HFFc6 (cell line): ENCODE measurements at places on chromosomes 1 and 21. TPM values are rescaled to one million over a fixed set of nuclear protein-coding genes. Genes with fewer than 3 reads are reported as not detected.

DNA sequence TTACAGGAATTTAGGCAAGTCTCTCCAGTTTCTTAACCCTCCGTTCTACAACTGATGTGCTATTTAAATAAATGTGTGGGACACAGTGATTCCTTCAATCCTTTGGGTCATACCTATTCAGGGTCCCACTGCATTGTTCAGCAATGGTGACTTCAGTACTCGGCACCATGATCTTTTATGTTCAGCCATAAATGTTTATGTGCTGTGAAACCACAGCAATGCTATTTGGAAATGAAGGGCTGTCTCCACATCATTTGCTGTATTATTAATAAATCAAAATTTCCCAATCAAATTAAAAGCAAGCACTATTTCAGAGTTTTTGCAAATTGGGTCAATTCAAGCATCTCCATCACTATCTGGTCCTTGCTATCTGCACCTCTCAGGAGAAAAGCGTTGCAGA, 84.8 kb downstream of the NR5A2 start:
- no peak overlapping the region for H3K27ac ChIP-seq
- H3K36me3 ChIP-seq = no peaks in the 10 kb centered on the region
- no peaks in the 10 kb centered on the region; the same call in 1 of the 2 replicates for H3K27me3 ChIP-seq
- no peak overlapping the region for H3K4me3 ChIP-seq

DNA sequence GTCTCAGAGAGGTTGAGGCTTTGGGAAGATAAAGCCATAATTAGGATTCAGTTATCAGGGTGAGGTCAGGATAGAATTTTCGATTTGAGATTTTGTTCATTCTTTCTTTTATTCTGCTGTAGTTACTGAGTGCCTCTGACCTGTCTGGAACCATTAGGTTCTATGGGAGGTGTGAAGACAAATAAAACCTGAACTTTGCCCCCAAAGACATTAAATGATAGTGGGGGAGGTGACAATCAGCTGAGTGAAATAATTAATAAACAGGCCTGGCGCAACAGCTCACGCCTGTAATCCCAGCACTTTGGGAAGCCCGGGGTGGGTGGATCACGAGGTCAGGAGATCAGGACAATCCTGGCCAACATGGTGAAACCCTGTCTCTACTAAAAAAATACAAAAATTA, 55.0 kb upstream of the SPATA6 start:
- no peaks in the 10 kb centered on the region for H3K4me1 ChIP-seq
- no peak overlapping the region for H3K4me3 ChIP-seq
- no peaks in the 10 kb centered on the region for H3K27me3 ChIP-seq
- DNase-seq = no peak

GRCh38 chr1:80048716-80049115, 1042.2 kb upstream of the ADGRL4 start:
- no peaks in the 10 kb centered on the region for H3K4me1 ChIP-seq
- no peak for DNase-seq
- no peak overlapping the region for H3K27ac ChIP-seq

The LCE4A gene
- total RNA-seq = 0.48 TPM in 1 of 3 replicates, not detected in the others

The OR2T12 gene
- not detected in 3 replicates for total RNA-seq

- DNase-seq = peak; percentile 88
- peak overlapping the region; percentile 4; the same call in 1 of the 2 replicates for H3K4me3 ChIP-seq
- peak overlapping the region; percentile 45 for H3K27ac ChIP-seq
- H3K27me3 ChIP-seq = peaks cover 1% of the 10 kb centered on the region; the same call in 1 of the 2 replicates
Measured at GRCh38 chr1:159996653-159997052, 35.1 kb downstream of the PIGM start.

GRCh38 chr1:29490204-29490934, 254.0 kb downstream of the PTPRU start:
- peaks cover 2% of the 10 kb centered on the region for H3K27me3 ChIP-seq
- no peak overlapping the region for H3K4me3 ChIP-seq
- H3K4me1 ChIP-seq = no peaks in the 10 kb centered on the region
- H3K27ac ChIP-seq = no peak overlapping the region

GRCh38 chr1:204077979-204078696, 5.2 kb downstream of the SOX13 start:
- H3K27ac ChIP-seq = peak overlapping the region; percentile 49
- DNase-seq = no peak
- H3K4me1 ChIP-seq = peaks cover 53% of the 10 kb centered on the region
- H3K4me3 ChIP-seq = no peak overlapping the region
- no peaks in the 10 kb centered on the region for H3K36me3 ChIP-seq

- H3K27me3 ChIP-seq = no peaks in the 10 kb centered on the region
- H3K4me3 ChIP-seq = no peak overlapping the region
- peak overlapping the region; percentile 10 for H3K27ac ChIP-seq
- H3K4me1 ChIP-seq = peaks cover 13% of the 10 kb centered on the region; the same call in 1 of the 2 replicates
- H3K36me3 ChIP-seq = no peaks in the 10 kb centered on the region
Measured at GRCh38 chr1:23810818-23811540, 10.4 kb upstream of the GALE start.

DNA sequence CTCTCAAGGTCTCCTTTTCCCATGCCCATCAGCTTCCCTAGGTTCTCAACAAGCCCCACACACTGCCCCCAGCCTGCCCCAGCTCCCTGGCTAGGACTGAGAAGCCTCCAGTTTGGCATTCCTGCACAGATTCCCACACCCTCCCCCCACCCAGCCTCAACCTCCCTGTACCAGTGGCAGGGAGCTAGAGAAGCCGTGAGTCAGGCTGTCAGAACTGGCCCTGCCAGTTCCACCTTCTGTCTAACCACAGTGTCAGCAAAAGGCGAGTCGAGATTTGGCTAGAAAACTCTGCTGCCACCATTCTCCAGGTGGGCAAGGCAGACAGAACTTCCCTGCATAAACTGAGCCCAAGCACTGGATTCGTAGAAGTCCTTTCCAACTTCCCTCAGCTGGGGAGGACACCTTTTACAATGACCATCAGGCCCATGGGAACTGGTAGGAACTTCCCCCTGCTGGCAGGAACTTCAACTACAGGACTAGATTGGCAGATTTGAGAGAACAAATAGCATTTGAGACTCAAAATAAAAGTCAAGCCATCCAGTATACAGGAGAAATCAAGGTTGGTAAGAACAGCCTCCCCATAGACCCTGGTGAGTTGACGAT, 31.0 kb downstream of the TNNT2 start:
- no peaks in the 10 kb centered on the region for H3K4me1 ChIP-seq
- peak; percentile 57 for DNase-seq
- H3K4me3 ChIP-seq = no peak overlapping the region
- peaks cover 19% of the 10 kb centered on the region for H3K27me3 ChIP-seq

DNA sequence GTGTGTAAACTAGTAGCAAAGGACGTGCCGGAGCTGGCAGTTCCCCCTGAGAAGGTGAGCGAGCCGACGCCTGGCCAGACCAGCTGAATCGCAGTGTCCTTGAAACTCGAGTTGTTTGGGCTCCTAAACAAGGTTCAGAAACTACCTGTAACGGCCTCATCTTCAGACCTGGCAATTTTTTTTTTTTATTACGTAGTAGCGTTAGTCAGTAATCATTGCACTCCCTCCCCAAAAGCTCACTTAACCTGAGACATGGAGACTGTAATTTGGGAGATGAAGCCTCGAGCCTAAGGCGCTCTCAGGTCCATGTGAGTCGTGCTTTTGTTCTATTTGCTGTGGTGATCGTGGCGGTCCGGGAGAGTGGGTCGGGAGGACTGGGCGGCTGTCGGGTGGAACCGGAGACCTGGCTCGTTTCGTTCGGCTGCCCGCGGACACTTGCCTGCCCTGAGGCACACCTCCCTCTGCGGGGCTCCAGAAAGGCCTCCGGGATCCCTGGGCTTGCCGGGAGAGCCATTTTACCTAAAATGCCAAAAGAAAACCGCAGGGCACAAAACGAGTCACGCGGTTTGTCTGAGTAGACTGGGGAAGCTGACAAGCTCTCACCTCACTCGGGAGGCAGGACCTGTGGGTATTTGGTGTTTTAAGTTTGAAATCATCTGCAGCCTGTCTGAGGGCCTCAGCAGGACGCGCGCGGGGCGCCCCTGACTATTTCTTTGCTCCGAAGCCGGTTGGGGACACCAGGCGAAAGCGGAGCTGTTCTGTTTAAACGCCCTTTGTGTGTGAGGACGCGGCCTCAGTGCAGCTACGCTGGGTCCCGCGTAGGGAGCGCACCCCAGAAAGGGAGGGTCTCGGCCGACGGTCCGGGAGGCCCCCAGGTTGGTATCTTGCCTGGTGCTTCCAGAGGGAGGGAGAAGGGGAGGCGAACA, 722 bp downstream of the LHX8 start:
- DNase-seq = no peak
- H3K36me3 ChIP-seq = no peaks in the 10 kb centered on the region; the same call in 1 of the 2 replicates
- H3K4me3 ChIP-seq = peak overlapping the region; percentile 81
- peaks cover 56% of the 10 kb centered on the region for H3K27me3 ChIP-seq
- peaks cover 21% of the 10 kb centered on the region for H3K4me1 ChIP-seq

The CENPL gene
- total RNA-seq = 13.5 to 25.4 TPM (median 18.9 TPM) in 3 replicates

GRCh38 chr1:57133686-57134085, 167.9 kb upstream of the C8B start:
- H3K4me3 ChIP-seq = no peak overlapping the region
- no peak overlapping the region for H3K27ac ChIP-seq
- DNase-seq = no peak
- H3K27me3 ChIP-seq = no peaks in the 10 kb centered on the region
- H3K4me1 ChIP-seq = no peaks in the 10 kb centered on the region

GRCh38 chr21:42599962-42600361, 53.5 kb upstream of the PDE9A start:
- no peak overlapping the region for H3K4me3 ChIP-seq
- H3K27ac ChIP-seq = no peak overlapping the region
- peaks cover 3% of the 10 kb centered on the region for H3K27me3 ChIP-seq
- DNase-seq = no peak
- no peaks in the 10 kb centered on the region for H3K4me1 ChIP-seq

GRCh38 chr1:193766329-193766728, 579.9 kb upstream of the B3GALT2 start:
- no peak overlapping the region for H3K27ac ChIP-seq
- H3K4me1 ChIP-seq = peaks cover 11% of the 10 kb centered on the region
- H3K36me3 ChIP-seq = no peaks in the 10 kb centered on the region
- no peak for DNase-seq

GRCh38 chr1:58896246-58897183, 112.7 kb upstream of the JUN start:
- peak overlapping the region; percentile 11; the same call in 1 of the 2 replicates for H3K4me3 ChIP-seq
- H3K36me3 ChIP-seq = no peaks in the 10 kb centered on the region
- H3K27me3 ChIP-seq = no peaks in the 10 kb centered on the region

The INAVA gene
- total RNA-seq = not detected in 3 replicates

GRCh38 chr1:20480243-20480944, 5.6 kb downstream of the CAMK2N1 start:
- DNase-seq = no peak
- peaks cover 63% of the 10 kb centered on the region for H3K4me1 ChIP-seq
- H3K27me3 ChIP-seq = peaks cover 9% of the 10 kb centered on the region

- H3K4me1 ChIP-seq = no peaks in the 10 kb centered on the region
- peaks cover 4% of the 10 kb centered on the region; the same call in 1 of the 2 replicates for H3K36me3 ChIP-seq
- H3K4me3 ChIP-seq = no peak overlapping the region
Measured at GRCh38 chr21:42468491-42469131, 27.4 kb downstream of the RSPH1 start.

The PDE4B gene
- total RNA-seq = 43.8 to 56.5 TPM (median 45.4 TPM) in 3 replicates

GRCh38 chr1:27513958-27514357, 24.0 kb upstream of the WASF2 start:
- no peaks in the 10 kb centered on the region; the same call in 1 of the 2 replicates for H3K4me1 ChIP-seq
- H3K4me3 ChIP-seq = no peak overlapping the region
- H3K27me3 ChIP-seq = no peaks in the 10 kb centered on the region; the same call in none of the 2 replicates
- no peak for DNase-seq
- no peak overlapping the region for H3K27ac ChIP-seq

The USP24 gene
- 22.3 and 23.1 TPM in 2 replicates for total RNA-seq

The CCDC185 gene
- total RNA-seq = not detected in 3 replicates

The FCAMR gene
- total RNA-seq = not detected in 2 replicates
